Mesothelial cell of epicardium (in vitro differentiated cells): ENCODE measurements at places on chromosomes 16 and 17. TPM values are rescaled to one million over a fixed set of nuclear protein-coding genes. Genes with fewer than 3 reads are reported as not detected.

The BCAS3 gene
- 60.8 to 64.9 TPM (median 61.5 TPM) in 3 replicates for total RNA-seq

The ZNF205 gene
- total RNA-seq: 15.4 to 16.7 TPM (median 16.0 TPM) in 3 replicates

The TSNAXIP1 gene
- 4.4 to 4.8 TPM (median 4.4 TPM) in 3 replicates for total RNA-seq

The CASKIN2 gene
- 37.4 to 39.2 TPM (median 37.4 TPM) in 3 replicates for total RNA-seq

The KRTAP2-1 gene
- not detected in 3 replicates for total RNA-seq

The CD7 gene
- 0.83 to 1.4 TPM (median 1.2 TPM) in 3 replicates for total RNA-seq

The RNF157 gene
- 6.8 to 8.0 TPM (median 7.8 TPM) in 3 replicates for total RNA-seq

The PIMREG gene
- total RNA-seq: 12.1 to 13.9 TPM (median 12.2 TPM) in 3 replicates

DNA sequence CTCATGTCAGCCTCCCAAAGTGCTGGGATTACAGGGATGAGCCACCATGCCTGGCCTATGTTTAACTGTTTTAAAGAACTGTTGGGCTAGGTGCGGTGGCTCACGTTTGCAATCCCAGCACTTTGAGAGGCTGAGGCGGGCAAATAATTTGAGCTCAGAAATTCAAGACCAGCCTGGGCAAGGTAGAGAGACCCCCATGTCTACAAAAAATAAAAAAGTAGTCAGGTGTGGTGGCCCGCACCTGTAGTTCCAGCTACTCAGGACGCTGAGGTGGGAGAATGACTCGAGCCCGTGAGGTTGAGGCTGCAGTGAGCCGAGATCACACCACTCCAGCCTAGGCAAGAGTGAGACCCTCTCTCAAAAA lies 1.9 kb upstream of the ITGAL start:
- H3K27ac ChIP-seq: no peak overlapping the region
- H3K4me3 ChIP-seq: no peak overlapping the region
- no peaks in the 10 kb centered on the region for H3K36me3 ChIP-seq
- DNase-seq: no peak
- H3K4me1 ChIP-seq: peaks cover 4% of the 10 kb centered on the region
- no peaks in the 10 kb centered on the region for H3K27me3 ChIP-seq

DNA sequence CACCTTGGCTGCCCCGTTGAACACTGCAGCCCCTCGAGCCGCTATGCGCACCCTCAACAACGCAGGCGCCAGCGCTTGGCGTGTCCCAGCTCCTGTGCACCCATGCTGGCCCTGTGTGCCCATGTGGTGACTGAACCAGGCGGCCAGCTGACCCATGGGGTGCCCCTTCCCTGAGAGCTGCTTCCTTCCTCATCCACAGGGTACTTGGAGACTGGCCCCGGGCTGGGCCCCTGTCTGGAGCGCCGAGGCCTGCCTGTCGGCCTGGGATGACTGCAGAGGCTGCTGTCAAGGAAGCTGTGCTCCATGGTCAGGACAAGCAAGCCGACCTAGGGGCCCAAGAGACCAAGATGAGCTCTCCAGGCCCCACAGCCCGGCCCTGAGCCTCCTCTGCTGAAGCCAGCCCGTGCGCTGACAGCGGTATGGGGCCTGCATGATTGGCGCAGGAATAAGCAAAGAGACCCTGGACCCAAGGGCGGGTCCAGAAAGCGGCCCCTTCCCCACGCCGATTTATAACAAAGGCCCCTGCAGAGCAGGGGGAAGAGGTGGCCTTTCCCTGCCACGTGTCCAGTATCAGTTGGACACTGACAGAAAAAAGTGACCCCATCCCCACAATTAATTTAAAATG lies 21.6 kb upstream of the BAHCC1 start:
- no peaks in the 10 kb centered on the region for H3K27me3 ChIP-seq
- DNase-seq: no peak

DNA sequence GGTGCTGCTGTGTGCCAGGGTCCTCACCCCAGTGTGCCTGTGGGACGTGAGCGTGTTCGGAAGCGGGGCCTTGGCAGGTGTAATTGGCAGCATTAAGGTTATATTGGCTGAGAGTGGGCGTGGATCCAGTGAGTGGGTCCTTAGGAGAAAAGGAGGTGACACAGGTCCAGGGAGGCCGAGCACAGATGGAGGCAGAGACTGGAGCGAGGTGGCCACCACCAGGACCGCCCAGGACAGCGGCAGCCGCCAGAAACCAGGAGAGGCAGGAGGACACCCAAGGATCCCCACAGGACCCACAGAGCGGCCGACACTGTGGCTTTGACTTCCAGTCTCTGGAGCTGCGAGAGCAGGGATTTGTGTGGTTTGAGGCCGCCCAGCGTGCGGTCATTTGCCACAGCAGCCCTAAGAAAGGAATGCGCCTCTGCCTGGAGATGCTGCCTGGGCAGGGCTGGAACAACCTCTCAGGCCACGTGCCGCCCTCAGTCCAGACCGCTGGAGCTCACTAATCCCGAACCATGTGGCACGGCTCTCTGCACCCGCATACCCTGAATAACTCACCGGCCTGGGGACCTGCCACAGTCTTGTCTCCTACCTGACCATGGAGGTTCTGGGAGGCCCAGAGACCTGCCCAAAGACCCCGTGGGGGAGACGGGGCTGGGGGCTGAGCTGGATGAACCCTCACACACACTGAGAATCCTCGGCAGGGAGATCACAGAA lies 45.4 kb downstream of the SOX8 start:
- no peak overlapping the region for H3K27ac ChIP-seq
- H3K27me3 ChIP-seq: peaks cover 4% of the 10 kb centered on the region
- no peak for DNase-seq
- H3K4me1 ChIP-seq: peaks cover 6% of the 10 kb centered on the region

DNA sequence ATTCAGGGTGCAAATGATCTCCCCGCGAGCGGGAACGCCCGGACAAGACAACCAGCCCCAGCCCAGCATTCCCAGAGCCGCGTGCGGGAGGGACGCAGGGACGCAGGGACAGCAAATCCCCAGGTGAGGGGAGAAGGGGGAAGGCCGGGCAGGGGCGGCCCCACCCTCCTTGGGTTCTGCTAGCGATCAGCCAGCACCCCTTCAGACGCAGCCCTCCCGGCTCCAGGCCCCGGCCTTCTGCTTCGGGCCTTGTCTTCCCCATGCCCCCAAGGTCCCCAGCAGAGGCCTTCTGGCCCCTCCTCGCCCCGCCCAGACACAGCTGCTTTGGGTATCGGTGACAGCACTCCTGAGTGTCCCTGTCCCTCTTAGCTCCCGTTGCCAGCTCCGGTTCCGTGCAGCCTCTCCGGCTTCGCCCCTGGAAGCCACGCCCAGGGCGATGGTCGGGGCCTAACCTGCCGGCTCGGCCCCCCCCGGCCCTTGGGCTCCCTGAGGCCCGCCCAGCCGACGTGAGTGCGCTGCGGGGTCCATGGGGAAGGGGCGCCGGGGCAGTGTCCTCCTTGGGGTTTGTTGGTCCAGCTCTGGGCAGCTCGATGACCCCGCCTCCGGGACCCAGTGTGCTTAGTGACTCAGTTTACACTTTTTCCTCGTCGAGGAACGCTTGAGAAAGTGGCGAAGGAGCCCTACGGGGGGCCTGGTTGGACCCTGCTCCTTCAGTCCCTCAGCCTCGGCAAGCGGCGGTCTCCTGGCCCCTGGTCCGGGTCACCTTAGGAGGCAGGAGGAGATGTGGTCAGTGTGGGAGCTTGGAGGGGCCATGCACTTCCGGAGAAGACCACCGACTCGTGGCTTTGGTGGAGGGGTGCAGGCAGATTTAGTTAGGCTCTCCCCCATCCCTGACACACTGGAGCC lies 50.5 kb upstream of the AMZ2 start:
- H3K27me3 ChIP-seq: peaks cover 91% of the 10 kb centered on the region
- peak overlapping the region; percentile 63 for H3K4me3 ChIP-seq
- no peaks in the 10 kb centered on the region for H3K36me3 ChIP-seq
- no peak for DNase-seq

DNA sequence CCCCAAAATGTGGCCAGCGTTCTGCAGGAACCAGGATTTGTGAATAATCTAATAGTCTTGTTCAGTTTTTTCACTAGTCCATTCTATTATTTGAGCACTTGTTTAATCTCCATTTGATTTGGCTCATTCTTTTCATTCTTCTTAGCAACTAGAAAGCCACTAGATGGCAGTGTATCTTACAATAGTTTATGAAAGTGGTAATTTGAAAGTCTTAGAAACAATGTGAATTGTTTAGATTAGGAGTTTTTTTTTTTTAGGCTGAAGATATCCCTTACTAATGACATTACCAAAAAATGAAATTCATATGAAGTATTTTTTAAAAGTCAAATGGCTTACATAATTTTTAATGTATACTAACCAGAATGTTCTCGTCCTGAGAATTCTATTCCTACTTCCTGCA lies 6.7 kb downstream of the ERI2 start:
- H3K4me1 ChIP-seq: no peaks in the 10 kb centered on the region
- no peak overlapping the region for H3K4me3 ChIP-seq
- H3K27ac ChIP-seq: no peak overlapping the region
- no peak for DNase-seq
- H3K27me3 ChIP-seq: no peaks in the 10 kb centered on the region
- H3K36me3 ChIP-seq: peaks cover 11% of the 10 kb centered on the region

- peak overlapping the region; percentile 85 for H3K27ac ChIP-seq
- H3K4me1 ChIP-seq: peaks cover 10% of the 10 kb centered on the region
- no peaks in the 10 kb centered on the region for H3K27me3 ChIP-seq
- H3K36me3 ChIP-seq: peaks cover 14% of the 10 kb centered on the region
- DNase-seq: no peak
- peak overlapping the region; percentile 69 for H3K4me3 ChIP-seq
Measured at GRCh38 chr17:81916234-81917001, 1.6 kb downstream of the SIRT7 start.

GRCh38 chr16:85566561-85567100 lies 46.5 kb upstream of the GSE1 start:
- H3K36me3 ChIP-seq: no peaks in the 10 kb centered on the region
- H3K27ac ChIP-seq: peak overlapping the region; percentile 80
- peaks cover 64% of the 10 kb centered on the region for H3K4me1 ChIP-seq
- no peaks in the 10 kb centered on the region for H3K27me3 ChIP-seq

DNA sequence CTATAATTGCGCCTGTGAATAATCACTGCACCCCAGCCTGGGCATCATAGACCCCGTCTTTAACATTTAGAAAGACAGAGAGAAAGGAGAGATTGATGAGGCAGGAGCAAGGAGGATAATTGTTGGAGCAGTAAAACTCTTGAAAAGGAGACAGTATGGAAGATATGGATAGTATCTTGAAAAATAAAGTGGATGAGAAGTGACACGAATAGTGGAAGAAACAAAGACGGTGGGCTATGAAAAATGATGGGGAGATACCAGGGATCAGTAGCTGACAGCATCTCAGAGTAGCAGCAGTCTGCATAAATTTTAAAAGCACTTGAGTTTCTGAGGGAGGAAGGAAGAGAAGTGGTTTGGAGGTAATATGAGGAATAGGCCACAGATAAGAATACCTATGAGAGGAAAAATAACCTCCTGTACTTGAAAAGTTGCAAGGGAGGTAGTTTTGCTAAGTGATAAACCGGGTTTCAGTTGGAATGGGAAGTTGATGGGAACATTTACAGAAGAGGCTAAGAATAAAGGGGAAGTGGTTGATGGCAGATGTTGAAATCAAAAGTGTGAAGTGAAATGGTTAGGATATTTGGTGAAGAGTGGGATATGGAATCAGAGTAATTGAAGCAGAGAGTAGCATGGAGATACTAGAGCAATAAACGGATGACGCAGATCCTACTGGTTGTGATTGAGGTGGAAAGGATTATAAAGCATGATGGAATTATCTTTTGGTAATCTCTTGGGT lies 1.8 kb upstream of the PPM1D start:
- H3K4me3 ChIP-seq: peak overlapping the region; percentile 14
- H3K27me3 ChIP-seq: no peaks in the 10 kb centered on the region
- H3K36me3 ChIP-seq: no peaks in the 10 kb centered on the region

GRCh38 chr17:13030459-13031300 lies 12.9 kb upstream of the ELAC2 start:
- DNase-seq: peak; percentile 68
- peaks cover 7% of the 10 kb centered on the region for H3K4me1 ChIP-seq
- peaks cover 3% of the 10 kb centered on the region for H3K36me3 ChIP-seq
- H3K27me3 ChIP-seq: peaks cover 4% of the 10 kb centered on the region
- no peak overlapping the region for H3K4me3 ChIP-seq
- H3K27ac ChIP-seq: no peak overlapping the region

DNA sequence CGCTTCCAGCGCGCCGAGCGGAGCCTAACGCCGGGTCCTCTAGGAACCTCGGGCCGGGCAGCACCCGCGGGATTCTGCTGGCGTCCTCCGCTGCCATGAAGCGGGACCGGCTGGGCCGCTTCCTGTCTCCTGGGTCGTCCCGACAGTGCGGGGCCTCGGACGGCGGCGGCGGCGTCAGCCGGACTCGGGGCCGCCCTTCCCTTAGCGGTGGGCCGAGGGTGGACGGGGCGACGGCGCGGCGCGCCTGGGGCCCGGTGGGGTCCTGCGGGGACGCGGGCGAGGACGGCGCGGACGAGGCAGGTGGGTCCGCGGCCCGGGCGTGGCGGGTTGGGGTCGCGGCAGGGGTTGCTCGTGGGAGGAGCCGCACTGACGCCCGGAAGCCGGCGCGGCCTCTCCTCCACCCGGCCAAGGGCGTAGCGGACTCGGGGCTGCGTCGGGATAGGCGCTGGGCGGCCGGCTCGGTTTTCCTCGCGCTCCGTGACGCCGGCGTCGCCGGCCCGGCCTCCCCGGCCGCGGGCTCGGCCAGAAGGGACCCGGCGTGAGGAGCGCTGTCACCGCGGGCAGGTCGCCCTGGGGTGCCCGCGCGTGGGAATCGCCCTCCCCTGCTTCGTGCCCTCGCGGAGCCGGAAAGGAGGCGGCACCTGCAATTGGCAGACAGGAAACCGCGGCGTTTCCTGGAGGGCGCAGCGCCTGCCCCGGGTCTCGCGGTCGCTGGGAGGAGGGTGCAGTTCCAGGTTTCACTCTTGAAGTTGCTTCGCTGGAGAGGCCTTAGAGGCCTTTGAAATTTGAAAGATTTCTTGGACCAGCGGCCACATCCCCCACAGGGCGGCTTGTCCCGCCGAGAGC lies 432 bp downstream of the ZNF276 start:
- H3K36me3 ChIP-seq: peaks cover 12% of the 10 kb centered on the region
- H3K27me3 ChIP-seq: no peaks in the 10 kb centered on the region
- no peak overlapping the region for H3K27ac ChIP-seq
- H3K4me3 ChIP-seq: peak overlapping the region; percentile 65
- H3K4me1 ChIP-seq: peaks cover 16% of the 10 kb centered on the region
- DNase-seq: no peak
